ENCODE measurements at places on chromosomes 2 and 18.

GRCh38 chr2:182165202-182165601 lies 179.5 kb downstream of the PPP1R1C start:
- no peak for DNase-seq

DNA sequence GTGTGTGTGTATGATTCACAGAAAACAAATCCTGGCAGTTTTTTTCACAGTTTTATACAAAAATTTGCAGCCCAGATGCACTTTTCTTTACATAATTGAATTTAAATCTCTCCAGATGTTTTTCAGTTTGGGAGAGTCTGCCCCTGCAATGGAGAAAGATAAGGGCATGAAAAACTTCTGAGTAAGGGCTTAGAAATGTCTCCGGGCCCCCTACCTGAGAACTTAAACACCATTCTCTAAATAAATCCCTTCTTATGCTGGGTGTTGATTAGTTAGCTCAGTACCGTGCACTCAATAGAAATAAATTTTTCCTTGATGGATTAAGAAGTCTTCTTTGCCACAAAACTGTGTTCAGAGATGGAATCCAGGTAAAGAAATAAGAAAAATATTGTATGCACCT lies 64.5 kb downstream of the DPP4 start:
- DNase-seq, result no peak

GRCh38 chr2:42961961-42962360 lies 169.6 kb upstream of the HAAO start:
- DNase-seq, result no peak

DNA sequence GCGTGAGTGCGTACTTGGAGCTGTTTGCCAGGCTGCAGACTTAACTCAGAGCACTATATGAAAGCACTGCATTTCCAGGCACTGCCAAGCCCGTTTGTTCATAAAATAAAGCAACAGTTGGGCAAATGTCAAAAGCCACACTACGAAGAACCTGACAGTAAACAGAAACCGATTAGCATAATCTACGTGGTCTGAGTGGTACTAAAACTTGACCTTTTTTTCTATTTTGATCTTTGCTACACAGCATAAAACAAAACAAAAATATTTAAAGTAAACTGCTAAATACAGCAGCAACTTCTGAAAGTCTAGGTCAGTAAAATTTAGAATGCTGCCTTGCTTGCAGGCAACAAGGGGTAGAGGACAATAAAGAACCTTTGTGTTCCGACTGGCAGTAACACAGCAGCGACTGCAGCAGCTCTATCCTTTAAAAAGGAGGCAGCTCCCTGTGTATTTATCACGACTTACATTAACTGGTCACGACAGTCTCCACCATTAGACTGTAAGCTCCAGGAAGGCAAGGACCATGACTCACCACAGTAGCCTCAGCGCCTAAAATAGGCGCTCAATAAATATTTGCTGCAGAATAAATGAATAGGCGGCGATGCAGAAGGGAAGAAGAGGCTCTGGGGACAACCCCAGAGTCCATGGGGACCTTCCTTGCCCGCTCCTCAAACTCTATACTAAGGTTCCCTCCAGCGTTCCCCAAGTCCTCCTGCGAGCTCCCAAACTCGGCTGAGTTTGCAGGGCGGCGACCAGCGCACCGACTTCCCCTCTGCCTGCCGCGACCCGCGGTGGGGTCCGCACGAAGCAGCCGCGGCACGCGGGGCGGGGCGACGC lies 902 bp downstream of the SS18 start:
- no peak for DNase-seq

- DNase-seq, result no peak
Measured at GRCh38 chr2:198322275-198322674, 517.9 kb downstream of the PLCL1 start.

GRCh38 chr2:174180726-174181236 lies 67.6 kb downstream of the OLA1 start:
- no peak for DNase-seq

- no peak for DNase-seq
Measured at GRCh38 chr2:28616396-28616999, 120.6 kb downstream of the PLB1 start.

DNA sequence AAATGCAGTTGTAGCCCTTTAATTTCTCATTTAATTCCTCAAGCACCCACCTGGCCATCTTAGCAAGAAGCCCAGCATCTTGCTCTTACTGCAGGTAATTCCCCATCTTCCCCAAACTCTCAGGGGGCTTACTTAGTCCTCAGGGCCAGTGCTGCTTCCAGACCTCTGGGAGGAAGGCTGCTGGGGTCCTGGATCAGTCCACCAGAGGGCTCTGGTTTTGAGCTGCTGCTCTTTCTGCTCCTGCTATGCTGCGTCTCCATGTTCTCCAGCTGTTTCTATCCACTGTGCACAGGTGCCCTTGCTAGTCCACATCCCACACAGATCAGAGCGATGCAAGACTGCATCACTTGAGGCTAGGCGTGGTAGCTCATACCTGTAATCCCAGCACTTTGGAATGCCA lies 34.5 kb upstream of the TMEM87B start:
- no peak for DNase-seq

DNA sequence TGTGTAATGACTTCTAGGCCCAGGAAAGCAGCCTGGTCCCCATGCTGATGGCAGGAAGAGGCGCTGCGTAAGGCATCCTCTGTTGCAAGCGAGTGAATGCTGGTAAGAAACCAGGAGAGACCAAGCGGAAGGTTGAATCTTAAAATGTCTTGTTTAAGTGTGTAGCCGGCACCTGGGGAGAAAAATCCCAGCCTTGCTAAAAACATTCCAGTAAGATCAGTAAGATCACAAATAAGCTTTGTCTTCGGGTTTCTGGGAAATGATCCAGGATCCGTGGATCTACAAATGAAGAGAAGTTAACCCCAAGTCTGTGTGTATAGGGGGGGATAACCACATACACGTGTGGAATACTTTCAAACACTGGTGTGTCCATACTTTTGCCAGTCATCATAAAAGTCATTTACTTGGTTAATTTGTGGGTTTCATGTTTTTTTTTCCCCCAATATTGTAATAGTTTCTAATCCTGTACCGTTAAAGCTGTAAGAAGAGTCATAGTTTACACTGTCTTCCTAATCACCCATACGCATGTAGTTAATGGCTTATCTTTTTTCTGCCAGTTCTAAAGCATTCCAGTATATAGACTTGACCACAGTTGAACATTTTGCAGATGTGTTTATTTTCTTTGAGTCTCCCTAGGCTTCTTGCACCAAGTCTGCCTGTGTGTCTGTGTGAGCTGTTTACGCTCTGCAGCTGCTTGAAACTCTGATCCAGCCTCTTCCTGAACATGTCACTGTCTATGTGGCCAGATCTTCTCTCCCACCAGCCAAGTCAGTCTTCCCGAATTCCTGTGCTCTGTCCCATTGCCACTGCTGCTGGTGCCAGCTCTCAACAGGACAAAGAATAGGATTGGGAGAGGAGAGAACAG lies 135.9 kb upstream of the ARL4C start:
- DNase-seq, result no peak

- no peak for DNase-seq
Measured at GRCh38 chr2:122061831-122062230, 306.4 kb downstream of the TSN start.

- no peak for DNase-seq
Measured at GRCh38 chr2:237878-238277, 26.0 kb downstream of the SH3YL1 start.

DNA sequence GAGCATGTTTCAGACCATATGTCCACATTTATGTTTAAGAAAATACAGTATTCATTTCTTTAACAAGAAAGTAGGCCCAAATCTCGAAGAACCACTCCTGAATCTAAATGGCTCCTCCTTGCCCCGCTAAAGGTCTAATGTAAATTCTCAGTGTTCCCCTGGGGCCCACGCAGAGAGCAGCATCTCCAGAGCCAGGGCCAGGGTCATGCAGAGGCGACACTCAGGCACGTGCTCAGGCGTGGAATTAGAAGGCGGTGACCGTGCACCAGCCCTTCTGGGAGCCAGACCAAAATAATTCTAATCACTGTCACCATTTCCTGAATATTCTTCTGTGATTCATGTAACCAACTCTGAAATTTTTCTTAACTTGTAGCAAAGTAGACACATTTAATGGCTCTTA lies 68.3 kb upstream of the MYT1L start:
- no peak for DNase-seq

GRCh38 chr18:63545000-63545399 lies 2.8 kb downstream of the SERPINB12 start:
- no peak for DNase-seq

- DNase-seq, result no peak
Measured at GRCh38 chr2:134149904-134150303, 104.0 kb upstream of the MGAT5 start.

GRCh38 chr2:72946466-72946865 lies 29.1 kb downstream of the EMX1 start:
- DNase-seq, result no peak

DNA sequence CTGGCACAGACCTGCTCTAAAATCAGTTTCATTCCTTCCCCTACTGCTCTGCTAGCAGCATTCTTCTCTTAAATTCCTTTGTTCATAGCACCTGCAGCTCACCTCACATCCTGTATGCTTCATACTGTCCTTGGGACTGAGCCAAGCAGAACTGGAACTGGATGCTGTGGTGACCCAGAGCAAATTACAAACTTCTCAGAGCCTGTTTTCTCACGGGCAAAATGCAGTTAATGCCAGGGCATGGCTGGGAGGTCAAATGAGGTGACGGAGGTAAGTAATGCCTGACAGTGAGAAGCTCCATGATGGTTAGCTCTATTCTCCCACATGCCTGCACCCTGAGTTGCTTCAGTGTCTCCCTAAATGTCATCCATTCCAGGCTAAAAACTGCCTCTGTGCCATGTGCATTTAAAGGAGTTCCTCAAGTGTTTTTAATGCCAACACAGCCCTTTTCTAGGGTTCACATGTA lies 29.7 kb downstream of the C2orf42 start:
- DNase-seq, result no peak

DNA sequence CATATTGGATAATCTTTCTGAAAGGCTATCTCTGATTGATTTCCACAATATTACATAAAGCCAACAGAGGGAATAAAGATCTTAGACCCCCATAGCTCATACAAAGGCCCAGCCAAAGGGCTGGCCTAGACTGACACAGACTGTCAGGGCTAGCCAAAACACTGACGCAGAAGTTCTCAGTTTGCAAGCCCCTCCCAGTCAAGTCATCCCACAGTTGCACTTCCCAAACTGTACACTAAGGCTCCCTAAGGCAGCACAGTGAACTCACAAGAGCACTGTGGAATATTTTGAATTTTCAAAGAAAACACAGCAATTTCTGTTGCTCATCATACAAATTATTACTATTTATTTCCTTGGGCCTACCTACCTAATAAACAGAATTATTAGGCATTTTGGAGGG lies 244.9 kb downstream of the SP3 start:
- DNase-seq, result no peak

DNA sequence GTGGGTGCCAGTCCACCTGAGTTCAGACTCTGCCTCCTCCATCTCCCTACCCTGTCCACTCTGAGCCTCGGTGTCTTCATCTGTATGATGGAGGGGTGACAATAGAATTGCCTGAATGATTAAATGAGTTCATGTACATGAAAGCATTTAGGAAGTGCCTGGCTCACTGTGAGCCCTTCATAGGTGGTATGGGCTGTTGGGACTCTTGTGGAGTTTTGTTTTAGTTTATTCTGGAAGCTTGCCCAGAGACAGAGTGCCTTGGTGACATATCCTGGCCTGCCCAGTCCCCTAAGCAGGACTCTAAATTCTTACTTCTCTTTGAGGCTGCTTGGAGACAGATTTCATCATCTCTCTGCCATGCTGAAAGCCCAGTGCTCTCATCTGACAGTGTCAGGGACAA lies 24.5 kb upstream of the GIGYF2 start:
- no peak for DNase-seq
